ENCODE measurements at places on chromosomes 13 and 19.

- no peak for DNase-seq
Observed at GRCh38 chr19:43460362-43461016, 4.9 kb downstream of the LYPD3 start.

GRCh38 chr19:33387351-33388230 lies 14.1 kb downstream of the CEBPG start:
- no peak for DNase-seq

DNA sequence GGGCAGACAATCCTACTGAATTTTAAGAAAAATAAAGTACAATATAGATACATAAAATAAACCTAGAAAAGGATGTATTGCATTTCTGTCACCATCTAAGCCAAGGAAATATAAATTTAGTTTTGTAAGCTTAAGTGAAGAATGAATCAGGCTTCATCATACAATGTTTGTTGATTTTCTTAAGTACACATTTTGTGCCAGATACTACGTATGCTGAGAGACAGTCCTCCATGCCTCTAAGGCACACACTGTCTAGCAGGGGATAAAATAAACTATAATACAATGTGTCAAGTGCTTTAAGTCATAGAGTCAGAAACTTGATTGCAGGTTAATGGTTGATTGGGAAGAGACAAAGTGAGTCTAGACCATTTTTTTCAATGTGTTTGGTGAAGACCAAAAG lies 465.7 kb downstream of the TBC1D4 start:
- DNase-seq = no peak

DNA sequence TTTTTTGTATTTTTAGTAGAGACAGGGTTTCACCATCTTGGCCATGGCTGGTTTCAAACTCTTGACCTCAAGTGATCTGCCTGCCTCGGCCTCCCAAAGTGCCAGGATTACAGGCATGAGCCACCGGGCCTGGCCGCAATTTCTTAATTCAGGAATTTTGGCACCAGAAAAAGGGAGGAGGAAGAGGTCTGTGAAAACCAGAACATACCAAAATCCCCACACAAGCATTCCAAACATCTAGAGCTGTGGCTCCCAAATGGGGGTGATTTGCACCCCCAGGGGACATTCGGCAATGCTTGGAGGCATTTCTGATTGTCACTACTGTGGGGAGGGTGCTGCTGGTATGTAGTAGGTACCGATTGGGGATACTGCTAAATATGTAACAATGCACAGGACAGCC lies 40.2 kb upstream of the ABCC4 start:
- no peak for DNase-seq

All from RCC 7860 (cell line).